Upper lobe of left lung (tissue), 6 donors: ENCODE measurements at places on chromosomes 11 and 22. TPM values are rescaled to one million over a fixed set of nuclear protein-coding genes. Genes with fewer than 3 reads are reported as not detected.

CHST1 gene
- 7.4 TPM for total RNA-seq

ANO1 gene
- total RNA-seq = 4.8 TPM

PDGFB gene
- total RNA-seq = 30.8 TPM

TESMIN gene
- total RNA-seq = 1.7 TPM

KLHL35 gene
- 4.3 TPM for total RNA-seq

DNA sequence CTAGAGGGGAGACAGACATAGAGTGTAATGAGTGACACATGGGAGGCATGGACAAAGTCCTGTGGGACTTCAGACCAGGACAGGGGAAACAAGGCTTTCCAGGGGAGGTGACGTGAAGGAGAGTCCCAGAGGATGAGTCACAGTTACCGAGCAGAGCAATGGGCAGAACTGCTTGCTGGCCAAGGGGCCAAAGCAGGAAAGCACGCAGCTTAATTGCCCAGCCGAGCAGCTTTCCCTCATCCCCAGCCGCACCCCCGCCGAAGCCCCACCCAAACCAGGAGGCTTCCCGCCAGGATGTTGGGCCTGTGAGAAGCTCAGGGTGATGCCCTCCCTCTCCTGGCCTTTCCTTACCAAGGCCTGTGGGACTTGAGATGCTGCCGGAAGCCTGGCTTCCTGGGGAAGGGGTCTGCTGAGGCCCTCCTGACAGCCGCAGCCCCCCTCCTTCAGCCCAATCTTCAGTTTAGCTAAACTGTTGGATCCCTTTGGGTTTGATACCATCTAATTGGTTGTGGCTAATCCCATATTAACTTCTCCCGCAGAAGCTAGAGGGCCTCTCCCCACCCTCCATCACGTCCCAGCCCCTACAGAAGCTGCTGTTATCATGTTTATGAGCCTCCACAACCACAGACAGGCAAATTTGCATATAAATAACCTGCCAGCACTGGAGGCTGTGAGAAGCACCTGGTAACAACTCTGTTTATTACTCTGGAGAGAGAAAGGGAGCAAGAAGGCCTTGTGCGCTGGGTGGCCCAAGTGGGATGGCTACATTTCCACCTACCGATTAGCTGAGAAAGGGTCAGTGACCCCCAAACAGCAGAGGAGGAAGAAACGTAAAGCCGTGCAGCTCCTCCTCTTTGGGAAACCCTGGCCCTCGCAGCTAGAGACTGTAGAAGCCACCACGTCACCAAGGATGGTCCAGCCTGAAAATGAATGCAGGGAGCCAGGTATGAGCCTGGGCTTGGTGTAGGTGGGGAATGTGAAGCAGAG is 80.0 kb downstream of the TRIM29 start:
- no peak for DNase-seq
- H3K27me3 ChIP-seq = no peaks in the 10 kb centered on the region
- H3K4me1 ChIP-seq = peaks cover 7% of the 10 kb centered on the region
- H3K27ac ChIP-seq = no peak overlapping the region

DNA sequence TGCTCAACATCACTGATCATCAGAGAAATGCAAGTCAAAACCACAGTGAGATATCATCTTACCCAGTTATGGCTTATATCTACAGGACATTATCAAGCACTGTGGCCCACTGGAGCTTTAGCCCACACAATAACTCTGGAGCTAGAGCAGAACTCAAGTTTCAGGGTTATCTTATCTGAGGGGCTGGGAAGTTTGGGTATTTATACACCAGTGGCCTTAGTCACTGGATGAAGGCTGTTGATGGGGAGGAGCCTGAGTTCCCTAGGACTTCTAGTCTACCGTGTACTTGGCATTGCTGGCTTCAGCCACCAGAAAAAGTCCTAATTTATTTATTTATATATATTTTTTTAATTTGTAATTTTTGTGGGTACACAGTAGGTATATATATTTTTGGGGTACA is 19.3 kb downstream of the HSD17B12 start:
- no peaks in the 10 kb centered on the region for H3K27me3 ChIP-seq
- no peaks in the 10 kb centered on the region for H3K36me3 ChIP-seq
- no peak overlapping the region for H3K4me3 ChIP-seq
- no peaks in the 10 kb centered on the region for H3K4me1 ChIP-seq
- no peak for DNase-seq
- H3K27ac ChIP-seq = no peak overlapping the region

GRCh38 chr11:6258141-6258540 is 1.5 kb upstream of the CCKBR start:
- no peaks in the 10 kb centered on the region for H3K27me3 ChIP-seq
- no peak for DNase-seq
- no peak overlapping the region for H3K4me3 ChIP-seq
- no peak overlapping the region for H3K27ac ChIP-seq
- H3K36me3 ChIP-seq = no peaks in the 10 kb centered on the region

DNA sequence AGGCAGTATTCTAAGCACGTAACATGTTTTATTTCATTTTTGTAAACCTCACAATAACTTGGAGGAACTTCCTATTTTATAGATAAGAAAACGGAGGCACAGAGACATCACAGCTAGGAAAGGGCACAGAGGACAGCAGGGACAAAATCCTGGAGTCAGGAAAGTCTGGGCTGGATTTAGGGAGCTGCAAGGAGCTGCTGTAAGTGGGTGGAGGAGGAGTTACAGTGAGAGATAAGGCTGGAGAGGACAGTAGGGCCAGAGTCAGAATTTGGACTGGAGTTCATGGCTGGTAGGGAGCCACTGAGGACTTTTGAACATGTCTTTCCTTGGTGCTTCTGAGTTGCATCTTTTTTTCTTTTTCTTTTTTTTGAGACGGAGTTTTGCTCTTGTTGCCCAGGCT is 32.2 kb upstream of the PTPRJ start:
- no peaks in the 10 kb centered on the region for H3K27me3 ChIP-seq
- no peak overlapping the region for H3K27ac ChIP-seq
- H3K36me3 ChIP-seq = no peaks in the 10 kb centered on the region
- DNase-seq = no peak
- no peak overlapping the region for H3K4me3 ChIP-seq
- peaks cover 32% of the 10 kb centered on the region for H3K4me1 ChIP-seq
